WTC11 (cell line): ENCODE measurements at places on chromosomes 6 and 20. TPM values are rescaled to one million over a fixed set of nuclear protein-coding genes. Genes with fewer than 3 reads are reported as not detected.

DNA sequence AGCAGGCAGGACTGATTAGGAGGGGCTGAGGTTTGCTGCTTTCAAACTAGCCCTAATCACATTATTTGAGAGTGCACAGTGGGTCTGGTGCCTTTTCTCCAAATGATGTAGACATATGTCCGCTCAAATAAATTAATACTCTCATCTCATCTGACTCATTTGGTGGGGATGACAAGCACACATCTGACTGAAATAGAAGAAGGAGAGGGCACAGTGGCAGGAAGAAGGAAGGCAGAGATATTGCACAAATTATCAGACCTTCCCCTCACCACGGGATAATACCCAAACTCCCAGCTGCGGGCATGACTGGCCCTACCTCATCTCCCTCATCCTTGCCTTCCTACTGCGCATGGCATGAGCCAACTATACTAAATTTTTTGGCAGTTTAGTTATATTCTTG is 33.9 kb upstream of the TNFRSF21 start:
- no peak overlapping the region for H3K27ac ChIP-seq
- peaks cover 4% of the 10 kb centered on the region; the same call in 1 of the 2 replicates for H3K4me1 ChIP-seq
- peaks cover 5% of the 10 kb centered on the region; the same call in 1 of the 2 replicates for H3K27me3 ChIP-seq
- H3K36me3 ChIP-seq, result no peaks in the 10 kb centered on the region

- peaks cover 22% of the 10 kb centered on the region for H3K4me1 ChIP-seq
- H3K27ac ChIP-seq, result no peak overlapping the region
- H3K36me3 ChIP-seq, result no peaks in the 10 kb centered on the region
- H3K27me3 ChIP-seq, result peaks cover 83% of the 10 kb centered on the region
- H3K4me3 ChIP-seq, result no peak overlapping the region
Measured at GRCh38 chr20:62480318-62480717, 4.5 kb upstream of the GATA5 start.

ZBTB2 gene
- total RNA-seq, result 14.0 to 14.3 TPM (median 14.3 TPM) in 3 replicates

- no peak for DNase-seq
- H3K27me3 ChIP-seq, result no peaks in the 10 kb centered on the region
- peaks cover 16% of the 10 kb centered on the region for H3K36me3 ChIP-seq
- peak overlapping the region; percentile 92 for H3K4me3 ChIP-seq
- H3K27ac ChIP-seq, result peak overlapping the region; percentile 36; the same call in 1 of the 2 replicates
Measured at GRCh38 chr6:36444470-36444869, 1.7 kb downstream of the KCTD20 start.

HLA-DPB1 gene
- 18.0 to 23.9 TPM (median 21.3 TPM) in 3 replicates for total RNA-seq

- H3K36me3 ChIP-seq, result no peaks in the 10 kb centered on the region
- H3K4me3 ChIP-seq, result no peak overlapping the region
- H3K27me3 ChIP-seq, result no peaks in the 10 kb centered on the region
- H3K27ac ChIP-seq, result no peak overlapping the region
- H3K4me1 ChIP-seq, result no peaks in the 10 kb centered on the region
Measured at GRCh38 chr6:11346516-11346915, 114.0 kb upstream of the NEDD9 start.

GRCh38 chr20:35111141-35111888 is 18.7 kb upstream of the TRPC4AP start:
- peaks cover 9% of the 10 kb centered on the region for H3K36me3 ChIP-seq
- no peak overlapping the region for H3K27ac ChIP-seq
- no peak overlapping the region for H3K4me3 ChIP-seq
- no peaks in the 10 kb centered on the region for H3K27me3 ChIP-seq
- H3K4me1 ChIP-seq, result no peaks in the 10 kb centered on the region
- DNase-seq, result no peak

DNA sequence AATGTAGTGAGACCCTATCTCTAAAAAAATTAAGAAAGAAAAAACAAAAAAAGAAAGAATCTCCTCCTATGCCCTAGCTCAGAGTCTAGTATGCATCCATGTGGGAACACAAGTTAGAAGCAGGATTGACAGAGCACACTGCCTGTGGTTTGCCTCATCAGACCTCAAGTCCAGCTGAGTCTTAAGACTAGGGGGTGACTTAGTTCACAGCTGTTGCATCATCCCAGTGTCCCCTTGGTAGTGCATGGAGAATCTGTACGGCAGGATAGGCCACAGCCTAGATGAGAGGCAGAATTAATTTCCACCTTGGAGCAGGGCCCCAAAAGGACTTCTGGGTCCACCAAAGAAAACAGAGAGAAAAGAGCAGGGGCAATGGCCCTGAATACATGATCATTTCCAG is 13.7 kb downstream of the PNPLA1 start:
- no peak overlapping the region for H3K4me3 ChIP-seq
- no peak overlapping the region for H3K27ac ChIP-seq

- H3K27ac ChIP-seq, result peak overlapping the region; percentile 85
- no peak for DNase-seq
- H3K27me3 ChIP-seq, result peaks cover 17% of the 10 kb centered on the region
Measured at GRCh38 chr6:96016334-96017069, 728 bp downstream of the FUT9 start.

IFNGR1 gene
- 15.7 to 17.6 TPM (median 17.5 TPM) in 3 replicates for total RNA-seq

TRERF1 gene
- 22.3 to 24.3 TPM (median 23.9 TPM) in 3 replicates for total RNA-seq

GRCh38 chr6:34884996-34885395 is 2.8 kb downstream of the TAF11 start:
- no peak for DNase-seq
- H3K27me3 ChIP-seq, result no peaks in the 10 kb centered on the region
- H3K4me3 ChIP-seq, result no peak overlapping the region
- H3K36me3 ChIP-seq, result peaks cover 29% of the 10 kb centered on the region
- peaks cover 4% of the 10 kb centered on the region for H3K4me1 ChIP-seq

BIRC7 gene
- 0.17 to 0.23 TPM in 2 of 3 replicates, not detected in the other for total RNA-seq

CTAGE9 gene
- total RNA-seq, result 0.09 TPM in 1 of 3 replicates, not detected in the others

- no peaks in the 10 kb centered on the region for H3K36me3 ChIP-seq
- peak overlapping the region; percentile 95 for H3K4me3 ChIP-seq
- H3K4me1 ChIP-seq, result peaks cover 51% of the 10 kb centered on the region
- H3K27ac ChIP-seq, result peak overlapping the region; percentile 12
- DNase-seq, result peak; percentile 96
- H3K27me3 ChIP-seq, result peaks cover 65% of the 10 kb centered on the region
Measured at GRCh38 chr6:32148289-32149091, 3.2 kb downstream of the PRRT1 start.

DNA sequence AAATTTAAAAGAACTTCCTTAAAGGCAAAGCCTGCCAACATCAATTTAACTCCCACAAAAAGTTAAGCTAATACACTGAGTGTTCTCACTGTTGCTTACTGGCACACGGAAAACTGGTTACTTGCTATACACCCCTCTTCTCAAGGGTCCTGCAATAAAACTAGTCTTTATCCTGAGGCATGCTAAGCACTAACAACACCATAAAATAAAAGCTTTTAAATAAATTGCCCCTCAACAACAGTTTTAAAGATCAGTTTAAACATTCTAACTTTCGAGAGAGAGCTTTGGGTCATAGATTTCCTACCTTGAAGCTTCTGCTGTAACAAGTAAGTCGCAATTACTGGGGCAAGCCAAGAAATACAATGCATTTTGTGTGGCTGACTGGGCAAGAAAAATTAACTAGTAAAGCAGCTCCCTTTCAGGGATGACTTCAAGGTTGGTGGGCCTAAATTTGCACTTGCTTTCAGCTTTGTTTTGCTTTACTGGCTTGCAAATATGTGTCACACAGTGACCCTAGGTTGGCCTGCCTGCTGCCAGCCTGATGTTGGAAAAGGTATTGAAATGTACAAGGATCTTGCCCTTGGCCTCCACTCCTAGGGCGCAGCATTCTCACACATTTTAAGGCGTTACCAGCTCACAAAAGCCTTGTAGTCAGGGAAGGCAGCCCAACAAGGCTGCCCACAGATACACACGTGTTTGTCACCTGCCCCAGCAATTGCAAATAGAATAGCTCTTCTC is 4.0 kb upstream of the HEY2 start:
- H3K4me3 ChIP-seq, result peak overlapping the region; percentile 78
- DNase-seq, result peak; percentile 52
- H3K36me3 ChIP-seq, result no peaks in the 10 kb centered on the region
- peaks cover 54% of the 10 kb centered on the region for H3K4me1 ChIP-seq
- H3K27ac ChIP-seq, result peak overlapping the region; percentile 99

- H3K36me3 ChIP-seq, result no peaks in the 10 kb centered on the region
- no peaks in the 10 kb centered on the region for H3K4me1 ChIP-seq
- H3K4me3 ChIP-seq, result no peak overlapping the region
- H3K27ac ChIP-seq, result no peak overlapping the region
- peaks cover 2% of the 10 kb centered on the region for H3K27me3 ChIP-seq
- no peak for DNase-seq
Measured at GRCh38 chr20:45283551-45284057, 23.0 kb upstream of the RBPJL start.
